Occipital lobe (tissue), 3 donors: ENCODE measurements at places on chromosomes 11 and 22. TPM values are rescaled to one million over a fixed set of nuclear protein-coding genes. Genes with fewer than 3 reads are reported as not detected.

- no peak for DNase-seq
Measured at GRCh38 chr22:25232301-25232700, 12.9 kb downstream of the CRYBB2 start.

GRCh38 chr11:1926156-1927025 is 6.9 kb downstream of the TNNT3 start:
- DNase-seq = no peak

The PELI3 gene
- total RNA-seq = 19.5 TPM

- no peak for DNase-seq
Measured at GRCh38 chr11:124276081-124276480, 19.9 kb downstream of the OR8G5 start.

- DNase-seq = no peak
Measured at GRCh38 chr11:66247295-66247694, 21.1 kb upstream of the RAB1B start.

The BEST1 gene
- 1.2 TPM for total RNA-seq

DNA sequence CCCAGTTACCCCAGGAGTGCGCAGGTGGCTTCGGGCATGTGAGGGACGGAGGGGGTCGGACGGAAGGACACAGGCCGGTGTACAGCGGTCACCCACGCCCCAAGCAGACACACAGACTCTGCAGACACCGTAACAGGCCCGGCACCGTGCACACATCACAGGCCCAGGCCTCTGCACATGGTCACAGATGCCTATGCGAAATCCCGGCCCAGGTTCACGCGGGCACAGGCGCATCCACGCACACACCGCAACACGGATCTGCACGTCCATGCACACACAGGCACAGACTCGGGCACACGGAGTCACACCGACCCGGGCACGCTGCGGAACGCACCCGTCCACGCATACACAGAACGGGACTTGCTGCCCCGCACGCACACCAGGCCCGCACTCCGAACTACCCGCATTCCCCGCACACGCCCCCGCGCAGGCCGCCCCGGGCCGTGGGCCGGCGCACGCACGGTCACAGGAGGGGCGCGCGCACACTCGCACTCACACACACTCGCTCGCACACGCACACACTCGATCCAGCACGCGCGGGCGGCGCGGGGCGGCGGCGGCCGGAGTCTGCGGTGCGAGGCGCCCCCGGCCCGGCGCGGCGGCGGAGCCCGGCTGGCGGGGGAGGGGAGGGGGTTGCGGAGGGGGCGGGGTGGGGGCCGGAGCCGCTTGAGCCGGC is at the start of gene MGAT3:
Gene MGAT3, plus strand, starts transcription at position 491 of the 676 bp plus-strand sequence. CDS start 30,336 bp downstream, outside the sequence.
- DNase-seq = no peak

DNA sequence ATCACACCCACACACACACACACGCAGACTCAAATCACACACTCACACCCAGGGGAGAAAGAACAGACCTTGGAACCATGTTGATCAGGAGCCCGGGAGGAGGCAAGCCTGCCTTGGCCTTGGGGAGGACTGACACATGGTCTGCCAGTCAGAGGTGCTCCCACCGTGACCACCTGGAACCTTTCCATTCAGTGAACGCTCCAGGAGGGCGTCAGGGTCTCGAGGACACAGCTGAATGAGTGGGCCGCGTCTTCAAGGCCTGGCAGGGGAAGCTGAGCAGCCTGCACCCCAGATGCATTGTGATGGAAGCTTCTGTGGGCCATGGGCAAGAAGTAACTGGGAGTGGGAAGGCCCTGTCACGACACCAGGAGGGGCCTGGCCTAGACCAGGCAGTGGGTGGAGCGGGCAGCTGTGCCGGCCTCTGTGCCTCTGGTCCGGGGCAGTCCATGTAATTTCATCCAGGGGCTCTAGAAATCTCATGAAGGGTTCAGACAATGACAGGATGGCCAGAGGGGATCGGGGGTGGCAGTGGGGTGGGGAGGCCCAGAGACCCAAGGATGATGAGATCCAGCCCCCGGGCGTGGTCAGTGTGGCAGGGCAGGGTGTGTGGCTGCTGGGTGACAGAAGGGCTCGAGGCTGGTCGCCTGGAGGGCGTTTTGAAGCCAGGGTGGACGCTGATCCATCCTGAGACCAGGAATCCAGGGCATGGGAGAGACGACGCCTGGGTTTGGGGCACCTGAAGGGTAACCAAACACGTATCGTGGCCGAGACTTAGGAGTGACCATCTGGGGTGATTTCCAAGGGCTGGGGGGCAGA is 53.7 kb downstream of the IGF2 start:
- DNase-seq = no peak

- no peak for DNase-seq
Measured at GRCh38 chr11:44261800-44262591, 47.9 kb downstream of the ALX4 start.

DNA sequence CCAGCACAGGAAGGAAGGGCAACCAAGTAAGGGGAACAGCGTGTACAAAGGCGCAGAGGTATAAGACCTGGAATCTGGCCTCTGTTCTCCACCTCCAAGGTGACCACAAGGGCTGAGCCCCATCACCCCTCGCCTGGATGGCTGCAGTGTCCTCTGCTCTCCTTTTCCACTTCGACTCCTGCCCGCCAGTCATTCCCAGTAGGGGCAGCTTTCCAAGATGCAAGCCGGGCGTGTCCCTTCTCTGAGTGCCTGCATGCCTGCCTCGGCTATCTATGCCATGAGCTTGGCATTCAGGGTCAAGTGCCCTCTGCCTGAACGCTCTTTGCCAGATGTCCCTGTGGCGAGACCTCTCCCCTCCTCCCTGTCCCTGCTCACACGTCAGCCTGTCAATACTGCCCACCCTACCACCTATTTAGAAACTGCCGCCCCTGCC is 17.0 kb downstream of the FADS3 start:
- no peak for DNase-seq

- DNase-seq = no peak
Measured at GRCh38 chr11:117816846-117817367, 7.6 kb downstream of the FXYD2 start.

- no peak for DNase-seq
Measured at GRCh38 chr11:133600306-133600705, 68.0 kb upstream of the OPCML start.

The MAPK12 gene
- total RNA-seq = 11.4 TPM

DNA sequence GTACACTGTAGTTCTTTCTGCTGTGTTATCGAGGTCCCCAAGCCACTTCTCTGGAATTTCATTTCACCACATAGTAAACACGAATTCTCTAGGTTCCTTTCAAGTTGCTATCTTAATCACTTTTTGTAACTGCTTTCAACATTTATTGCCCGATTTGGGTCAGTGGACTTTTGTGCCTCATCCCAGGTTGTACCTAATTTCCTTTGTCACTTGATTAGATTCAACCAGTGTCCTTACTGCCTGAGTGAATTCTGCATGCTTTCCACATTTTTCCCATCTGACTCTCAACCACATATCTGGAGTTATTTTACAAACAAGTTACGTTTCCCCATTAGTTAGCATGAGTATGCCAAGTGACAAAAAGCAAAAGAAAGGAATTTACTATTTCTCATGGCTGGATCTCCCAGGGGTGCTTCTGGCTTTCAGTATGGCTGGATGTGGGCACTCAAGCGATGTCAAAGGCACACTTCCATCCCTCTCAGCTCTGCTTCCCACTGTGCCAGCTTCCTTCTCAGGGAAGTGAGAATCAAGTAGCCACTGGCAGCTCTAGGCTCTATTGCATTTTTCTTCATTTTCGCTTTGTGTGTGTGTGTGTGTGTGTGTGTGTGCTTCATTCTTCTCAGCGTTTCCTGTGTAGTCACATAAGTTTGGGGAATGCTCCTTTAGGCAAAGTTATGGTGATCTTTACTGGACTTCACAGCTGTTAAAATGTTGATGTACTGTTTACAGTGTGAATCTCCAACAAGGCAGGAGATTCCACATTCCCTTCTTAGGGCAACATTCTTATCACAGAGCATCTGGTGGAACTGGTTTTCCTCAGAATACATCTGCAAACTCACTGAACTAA is 128.9 kb downstream of the DBX1 start:
- DNase-seq = no peak

The DSCAML1 gene
- total RNA-seq = 7.6 TPM

DNA sequence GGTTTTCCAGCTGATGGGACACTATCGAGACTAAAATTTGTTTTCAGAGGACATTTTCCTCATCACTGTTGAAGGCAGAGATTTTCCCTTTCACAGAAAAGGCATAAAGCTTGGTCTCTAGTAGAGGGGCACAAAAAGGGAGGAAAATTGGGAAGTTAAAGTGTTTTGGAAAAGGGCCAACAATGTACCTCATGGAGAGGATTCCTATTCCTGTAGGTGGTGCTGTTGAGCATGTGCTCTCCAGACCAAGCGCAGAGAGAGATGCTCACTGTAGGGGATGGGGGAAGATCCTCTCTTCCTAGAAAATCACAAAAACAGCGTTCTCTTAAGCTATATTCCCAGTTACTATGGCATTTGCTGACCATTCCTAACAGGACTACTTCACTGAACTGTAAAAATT is 44.9 kb downstream of the OR4C46 start:
- DNase-seq = no peak

The NECTIN1 gene
- total RNA-seq = 17.5 TPM

DNA sequence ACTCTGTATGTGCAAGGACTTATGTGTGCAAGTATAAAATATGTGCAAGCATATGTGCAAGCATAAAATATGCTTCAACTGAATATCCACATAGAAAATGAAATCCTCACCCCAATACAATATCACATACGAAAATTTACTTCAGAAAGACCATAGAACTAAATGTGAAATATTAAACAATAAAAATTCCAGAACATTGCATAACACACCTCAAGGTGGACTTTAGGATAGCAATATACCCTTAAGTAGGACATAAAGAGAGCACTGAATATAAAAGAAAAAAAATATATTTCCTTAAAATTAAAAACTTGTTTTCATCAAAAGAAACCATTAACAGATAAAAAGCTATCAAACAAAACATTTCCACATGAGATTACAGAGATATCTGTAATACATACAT is 67.8 kb downstream of the FCHSD2 start:
- no peak for DNase-seq

DNA sequence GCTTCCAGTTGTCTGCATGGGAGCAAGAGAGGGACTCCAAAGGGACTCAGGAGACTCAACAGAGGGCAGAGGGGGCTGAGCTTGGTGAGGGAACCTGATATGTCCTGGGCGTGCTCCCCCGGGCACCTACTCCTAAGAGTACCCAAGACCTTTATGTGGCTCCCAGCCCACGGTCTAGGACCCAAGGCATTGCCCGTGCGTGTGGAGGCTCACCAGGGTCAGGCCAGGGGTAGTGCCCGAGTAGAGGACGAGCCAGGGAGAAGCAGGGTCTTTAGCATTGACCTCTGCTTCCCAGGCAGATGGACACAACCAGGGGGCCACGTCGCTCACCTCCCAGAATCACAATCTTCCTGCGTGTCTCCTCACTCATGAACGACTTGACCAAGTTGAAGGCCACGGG is 13.4 kb downstream of the SEC14L4 start:
- no peak for DNase-seq

GRCh38 chr22:18082467-18082866 is 4.7 kb downstream of the PEX26 start:
- DNase-seq = no peak

DNA sequence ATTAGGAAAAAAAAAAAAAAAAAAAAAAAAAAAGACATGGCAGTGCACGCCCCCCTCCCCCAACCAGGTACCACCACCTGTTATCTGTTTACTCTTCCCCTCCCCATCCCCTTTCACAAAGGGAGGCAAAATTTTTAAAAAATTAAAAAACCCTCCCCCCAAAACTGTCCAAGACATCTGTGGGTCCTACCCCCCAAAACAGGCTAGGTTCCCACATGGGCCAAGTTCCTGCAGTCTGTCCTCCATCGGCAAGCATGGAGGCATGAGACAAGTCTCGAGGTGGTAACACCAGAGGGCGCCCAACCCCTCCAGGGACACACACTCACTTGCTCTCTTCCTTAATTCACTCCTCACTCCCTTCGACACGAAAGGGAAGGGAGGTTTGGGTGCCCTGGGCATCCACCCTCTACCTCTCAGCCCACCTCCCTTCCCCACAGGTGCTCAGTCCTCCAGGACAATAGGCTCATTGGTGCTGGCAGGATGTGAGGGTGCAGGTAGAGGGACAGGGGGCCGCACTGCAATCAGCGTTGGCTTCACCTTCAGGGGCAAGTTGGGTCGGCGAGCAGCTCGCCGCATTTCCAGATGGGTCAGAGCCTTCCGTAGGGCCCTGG is 2.2 kb upstream of the TUT1 start:
- peak; percentile 39 for DNase-seq

DNA sequence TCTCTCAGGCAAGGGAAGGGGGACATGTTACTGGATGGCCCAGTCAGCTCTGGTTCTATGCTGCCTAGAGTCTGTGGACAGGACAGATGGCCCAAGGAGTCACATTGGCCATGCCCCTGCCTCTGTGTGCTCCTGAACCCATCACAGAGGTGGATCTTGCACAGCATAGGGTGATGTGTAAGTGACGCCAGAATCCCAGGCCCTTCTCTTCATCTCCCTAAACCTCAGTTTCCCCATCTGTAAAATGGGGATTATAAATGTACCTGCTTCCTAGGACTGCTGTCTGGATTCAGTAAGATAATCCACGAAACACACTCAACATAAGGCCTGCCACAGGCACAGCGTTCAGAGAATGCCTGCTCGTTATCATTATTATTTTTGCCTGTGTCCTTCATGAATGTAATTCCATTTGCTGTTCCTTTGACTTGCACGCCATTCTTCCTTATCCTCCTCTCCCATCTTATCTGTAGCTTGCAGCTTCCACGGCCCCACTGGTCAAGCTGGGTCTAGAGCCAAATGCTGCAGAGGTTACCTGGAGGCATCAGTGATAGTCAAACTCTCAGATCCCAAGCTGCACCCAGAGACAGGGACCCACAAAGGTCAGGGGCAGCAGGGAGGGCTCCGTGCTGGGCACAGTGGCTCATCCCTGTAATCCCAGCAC is 207.0 kb downstream of the MN1 start:
- DNase-seq = no peak

The C1QTNF4 gene
- total RNA-seq = 16.7 TPM

The FAM227A gene
- total RNA-seq = 3.7 TPM
